Liver (tissue), 10 donors: ENCODE measurements at places on chromosomes 13 and 19. TPM values are rescaled to one million over a fixed set of nuclear protein-coding genes. Genes with fewer than 3 reads are reported as not detected.
A peak's percentile ranks its signal among the peaks of the same experiment; 100 is the strongest.

The FFAR1 gene
- total RNA-seq = not detected

The TMPRSS9 gene
- 24.8 TPM for total RNA-seq

- DNase-seq = no peak
These were observed 947.7 kb downstream of the EFNB2 start for GRCh38 chr13:105587786-105588185.

DNA sequence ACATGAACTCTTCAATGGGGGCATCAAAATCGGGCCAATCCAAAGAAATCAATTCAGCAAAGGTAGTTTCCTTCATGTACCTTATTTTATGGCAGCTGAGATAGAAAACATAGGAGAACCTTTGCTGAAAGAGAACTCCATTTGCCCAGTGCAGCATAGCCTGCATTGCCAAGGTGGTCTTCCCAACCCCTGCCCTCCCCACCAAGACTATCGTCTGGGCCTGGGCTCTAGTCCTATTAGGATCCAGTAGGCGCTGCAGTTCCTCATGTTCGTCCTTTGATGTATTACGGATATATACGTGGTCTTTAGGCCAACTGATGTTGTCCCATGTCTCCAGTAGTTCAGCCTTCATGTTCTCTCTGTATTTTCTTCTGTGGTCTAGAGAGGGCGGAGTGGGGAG is 19.2 kb downstream of the NLRP13 start:
- no peak for DNase-seq

DNA sequence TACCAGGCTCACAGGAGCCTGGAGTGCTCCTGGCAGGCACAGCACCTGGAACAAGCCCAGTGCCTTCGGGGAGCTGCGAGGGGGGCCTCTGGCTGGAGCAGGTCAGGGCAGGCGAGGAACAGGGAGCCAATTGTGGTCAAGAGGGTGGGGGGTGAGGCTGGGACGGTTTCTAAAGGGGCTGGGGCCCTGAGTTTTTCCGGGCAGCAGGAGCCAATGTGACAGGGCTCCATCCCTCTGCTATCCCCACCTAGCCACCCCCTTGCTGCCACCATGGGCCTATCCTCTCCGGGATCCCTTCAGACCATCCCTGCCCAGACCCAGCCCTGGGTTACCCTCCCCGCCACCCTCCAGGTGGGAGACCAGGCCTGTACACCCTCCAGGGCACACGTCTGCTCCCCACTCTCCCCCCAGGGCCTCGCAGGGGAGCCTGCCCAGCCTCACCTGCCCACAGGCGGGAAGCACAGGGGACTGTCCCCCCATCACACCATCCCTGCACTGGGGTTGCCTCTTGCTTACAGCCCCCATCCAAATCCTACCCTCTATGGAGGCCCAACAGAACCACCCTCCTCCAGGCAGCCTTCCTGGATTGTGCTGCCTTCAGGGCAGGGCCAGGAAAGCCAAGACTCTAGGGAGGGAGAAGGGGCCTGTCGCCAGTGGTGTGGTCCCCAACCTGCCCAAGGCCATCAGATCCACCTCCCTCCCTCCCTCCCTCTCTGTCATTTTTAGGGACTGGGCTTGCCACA is 121.0 kb downstream of the URI1 start:
- DNase-seq = no peak

- peak; percentile 14 for DNase-seq
These were observed 77.8 kb downstream of the TEX29 start for GRCh38 chr13:111398196-111398595.

The RYR1 gene
- 0.70 TPM for total RNA-seq

The CYP2A6 gene
- 0.09 TPM for total RNA-seq

GRCh38 chr19:16247353-16248182 is 49.9 kb downstream of the AP1M1 start:
- peak; percentile 87 for DNase-seq

DNA sequence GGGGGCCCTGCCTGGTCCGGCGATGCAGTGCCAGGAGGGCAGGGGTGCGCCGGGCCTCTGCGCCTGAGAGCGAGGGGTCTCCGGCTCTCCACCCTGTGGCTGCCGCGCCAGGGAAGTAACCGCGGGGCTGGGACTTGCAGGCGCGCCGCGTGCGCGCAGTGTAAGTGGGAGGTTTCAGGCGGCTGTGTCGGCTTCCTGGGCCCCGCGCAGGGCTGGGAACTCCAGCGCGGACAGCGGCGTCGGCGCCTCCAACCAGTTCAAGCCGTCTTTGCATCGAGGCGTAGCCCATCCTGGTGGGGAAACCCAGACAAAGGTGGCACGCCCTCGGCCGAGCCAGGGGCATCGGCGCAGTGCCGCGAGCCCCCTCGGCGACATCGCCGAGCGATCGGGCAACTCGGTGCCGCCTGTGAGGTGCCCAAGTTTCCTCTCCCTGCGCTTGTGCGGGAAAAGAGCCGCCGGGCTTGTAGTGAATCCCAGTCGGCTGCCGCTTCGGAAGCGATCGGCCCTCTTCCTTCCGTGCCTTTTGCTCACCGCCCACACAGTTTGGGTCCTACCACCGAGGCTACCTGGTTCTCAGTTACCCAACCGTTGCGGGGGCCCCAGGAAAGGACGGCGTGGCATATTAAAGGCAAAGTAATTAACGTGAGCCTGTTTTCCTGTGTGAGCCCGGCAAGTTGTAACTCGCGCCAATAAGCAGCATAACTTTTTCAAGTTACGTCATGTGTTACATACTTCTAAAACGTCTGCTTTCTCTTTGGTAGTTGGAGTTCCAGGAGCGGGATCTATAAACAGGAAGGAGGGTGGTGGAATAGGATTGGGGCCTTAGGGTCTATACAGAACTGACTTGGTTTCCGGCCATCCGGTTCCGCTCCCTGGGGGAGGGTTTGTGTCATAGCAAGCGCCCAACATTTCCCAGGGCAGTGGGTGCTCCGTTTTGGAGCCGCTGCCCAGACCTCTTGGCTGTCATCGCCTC is 1.2 kb downstream of the LRCH1 start:
- peak; percentile 64 for DNase-seq

The LRP3 gene
- 12.0 TPM for total RNA-seq

- no peak for DNase-seq
These were observed 11.9 kb upstream of the IL17D start for GRCh38 chr13:20691616-20692015.

- no peak for DNase-seq
These were observed 705.4 kb downstream of the SLITRK6 start for GRCh38 chr13:85093808-85094207.

- no peak for DNase-seq
These were observed 769.1 kb downstream of the PCDH9 start for GRCh38 chr13:66461021-66461420.

- no peak for DNase-seq
These were observed 151.5 kb downstream of the SOX1 start for GRCh38 chr13:112218416-112218815.

DNA sequence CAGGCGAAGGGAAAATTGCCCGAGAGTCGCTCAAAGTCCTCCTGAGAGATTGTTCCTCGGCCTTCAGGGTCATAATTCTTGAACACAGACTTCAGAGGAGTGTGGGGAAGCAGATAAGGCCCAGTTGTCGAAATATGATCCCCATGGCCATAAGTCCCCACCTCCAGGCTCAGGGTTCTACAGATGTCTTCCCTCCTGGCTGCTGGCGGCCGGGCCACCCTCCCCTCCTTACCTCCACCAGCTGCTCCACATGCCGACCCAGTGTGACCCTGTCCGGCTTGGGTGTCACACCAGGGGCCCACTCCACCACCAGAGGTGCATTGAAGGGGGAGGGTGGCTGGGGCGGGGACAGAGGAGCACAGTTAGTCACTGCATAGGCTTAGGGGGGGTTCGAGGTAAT is 10.1 kb downstream of the FAM98C start:
- DNase-seq = no peak

- no peak for DNase-seq
These were observed 385.8 kb downstream of the ZNF536 start for GRCh38 chr19:30757837-30758617.

GRCh38 chr19:55579766-55580621 is 654 bp downstream of the ZNF579 start:
- DNase-seq = no peak

GRCh38 chr19:42374826-42375376 is 15.2 kb downstream of the CNFN start:
- DNase-seq = no peak

GRCh38 chr13:98697791-98698190 is 54.7 kb downstream of the SLC15A1 start:
- DNase-seq = no peak

DNA sequence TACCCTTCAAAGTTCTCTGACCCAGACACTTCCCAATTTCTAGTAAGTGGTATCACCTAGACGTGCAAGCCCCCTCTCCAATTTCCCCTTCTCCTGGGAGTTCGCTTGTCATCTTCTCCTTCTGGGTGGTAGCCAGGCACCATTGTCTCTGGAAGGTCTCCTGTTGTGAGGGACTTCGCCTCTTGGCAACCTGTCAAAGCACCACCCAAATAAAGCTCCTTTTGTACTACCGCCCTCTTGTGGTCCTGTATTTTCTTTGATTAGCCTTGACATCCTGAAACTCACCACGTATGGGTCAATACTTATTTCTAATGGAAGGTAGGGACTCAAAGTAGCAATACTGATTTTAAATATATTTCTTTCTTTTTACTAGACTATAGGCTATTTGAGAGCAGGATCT is 8.2 kb downstream of the GPC5 start:
- no peak for DNase-seq
